ENCODE measurements at places on chromosomes 5 and 9.

DNA sequence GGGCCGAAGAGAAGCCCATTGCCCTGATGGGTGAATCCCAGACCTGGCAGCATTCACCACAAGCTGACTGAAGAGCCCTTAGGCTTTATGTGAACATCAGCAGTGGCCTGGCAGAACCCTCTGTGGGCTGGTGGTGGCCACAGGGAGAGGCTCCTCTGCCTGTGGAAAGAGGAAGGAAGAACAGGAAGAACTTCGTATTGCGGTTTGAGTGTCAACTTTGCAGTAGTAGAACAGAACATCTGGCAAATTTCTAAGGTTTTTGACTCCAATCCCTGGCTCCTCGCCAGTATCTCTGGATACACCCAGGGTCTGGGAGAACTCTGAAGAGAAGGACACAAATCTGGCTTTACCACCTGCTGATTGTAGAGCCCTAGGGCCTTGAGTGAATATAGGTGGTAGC is 356.4 kb upstream of the GRAMD2B start:
- no peak for DNase-seq

GRCh38 chr5:53678981-53679660 is 118.7 kb downstream of the NDUFS4 start:
- DNase-seq: no peak

- DNase-seq: peak; percentile 43
Observed at GRCh38 chr5:174555726-174556125, 168.7 kb upstream of the MSX2 start.

DNA sequence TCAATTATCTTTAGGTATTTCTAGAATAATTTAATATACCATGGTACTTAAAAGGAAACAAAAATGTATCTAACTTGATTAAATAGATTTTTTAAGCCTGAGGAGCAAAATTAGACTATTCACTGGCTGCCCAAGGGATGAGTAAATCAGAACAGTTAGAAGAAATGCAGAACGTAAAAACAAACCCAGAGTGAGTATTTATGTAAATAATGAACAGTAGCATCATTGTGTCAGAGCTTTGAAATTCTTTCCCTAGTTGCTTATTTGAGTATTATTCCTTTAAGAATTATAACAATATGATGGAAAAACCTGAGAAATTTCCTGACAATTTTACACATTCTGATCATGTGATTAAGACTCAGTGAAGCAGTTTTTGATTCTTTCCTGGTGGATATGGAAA is 200.9 kb downstream of the GDNF start:
- DNase-seq: no peak

DNA sequence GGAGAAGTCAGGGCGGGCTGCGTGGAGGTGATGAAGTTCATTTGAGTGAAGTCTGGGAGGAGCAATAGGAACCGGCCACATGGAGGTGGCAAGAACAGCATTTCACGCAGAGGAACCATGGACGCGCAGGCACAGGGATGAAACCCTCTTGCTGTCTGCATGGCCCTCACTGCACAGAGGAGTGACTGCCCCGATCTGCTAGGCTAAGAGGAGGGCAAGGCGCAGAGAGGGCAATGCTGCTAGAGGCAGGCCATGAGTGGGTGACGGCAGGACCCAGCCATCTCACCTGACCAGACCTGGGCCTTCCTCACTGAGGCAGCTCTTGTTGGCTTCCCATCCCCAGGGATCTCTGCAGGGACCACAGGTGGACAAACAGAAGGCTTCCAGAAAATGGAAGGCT is 90.3 kb downstream of the BARX1 start:
- no peak for DNase-seq

Measured in mesenteric fat pad (tissue), 1 donor.